ENCODE measurements at places on chromosomes 6 and 20. TPM values are rescaled to one million over a fixed set of nuclear protein-coding genes. Genes with fewer than 3 reads are reported as not detected.

DNA sequence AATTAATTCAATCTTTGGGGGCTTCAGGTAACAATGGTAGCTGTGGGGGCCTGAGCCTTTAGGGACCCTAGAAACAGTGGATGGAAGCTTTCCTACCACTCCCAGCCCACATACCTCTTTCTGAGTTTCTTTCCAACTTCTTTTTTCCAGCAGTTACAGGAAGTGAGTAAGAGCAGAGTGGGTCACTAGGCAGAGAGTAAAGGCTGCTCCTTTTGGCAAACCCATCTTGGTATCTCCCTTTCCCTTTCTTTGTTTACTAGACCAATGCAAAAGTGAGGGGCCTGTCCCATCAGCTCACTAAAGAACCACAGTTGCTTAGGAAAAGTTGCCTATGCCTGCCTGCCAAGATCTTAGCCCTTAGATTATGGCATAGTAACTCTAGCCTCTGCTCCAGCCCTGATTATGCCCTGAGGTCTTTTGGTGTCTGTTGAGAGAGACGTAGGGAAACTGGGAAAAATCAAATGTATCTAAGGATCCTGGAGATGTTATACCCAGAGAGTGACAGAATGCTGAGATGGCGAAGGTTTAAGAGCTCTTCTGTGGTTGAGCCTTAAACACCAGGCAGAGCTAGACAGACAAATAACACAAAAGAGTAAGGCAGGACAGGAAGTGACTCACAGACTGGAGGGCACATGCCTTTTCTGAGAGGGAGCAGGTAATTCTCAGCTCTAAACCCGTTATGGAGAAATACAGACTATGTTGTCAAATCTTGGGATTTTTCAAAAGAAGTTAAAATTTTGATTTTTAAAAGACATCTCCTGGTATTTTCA is 31.3 kb downstream of the TRMT6 start:
- peaks cover 30% of the 10 kb centered on the region for H3K27me3 ChIP-seq
- H3K36me3 ChIP-seq: no peaks in the 10 kb centered on the region
- DNase-seq: no peak
- H3K4me3 ChIP-seq: no peak overlapping the region

DNA sequence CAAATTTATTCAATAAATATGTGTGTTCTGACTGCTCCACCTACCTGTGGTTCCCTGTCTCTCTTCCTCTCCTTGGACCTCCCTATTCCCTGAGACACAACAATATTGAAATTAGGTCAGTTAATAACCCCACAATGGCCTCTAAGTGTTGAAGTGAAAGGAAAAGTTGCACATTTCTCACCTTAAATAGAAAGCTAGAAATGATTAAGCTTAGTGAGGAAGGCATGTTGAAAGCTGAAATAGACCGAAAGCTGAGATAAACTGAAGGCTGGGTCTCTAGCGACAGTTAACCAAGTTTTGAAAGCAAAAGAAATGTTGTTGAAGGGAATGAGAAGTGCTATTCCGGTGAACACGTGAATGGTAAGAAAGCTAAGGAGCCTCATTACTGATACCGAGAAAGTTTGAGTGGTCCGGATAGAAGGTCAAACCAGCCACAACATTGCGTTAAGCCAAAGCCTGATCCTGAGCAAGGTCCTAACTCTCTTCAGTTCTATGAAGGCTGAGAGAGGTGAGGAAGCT is 34.1 kb downstream of the UST start:
- no peaks in the 10 kb centered on the region for H3K36me3 ChIP-seq
- peaks cover 6% of the 10 kb centered on the region for H3K4me1 ChIP-seq
- H3K4me3 ChIP-seq: no peak overlapping the region
- no peak overlapping the region for H3K27ac ChIP-seq
- no peak for DNase-seq

GRCh38 chr6:73631849-73632248 is 21.9 kb downstream of the SLC17A5 start:
- H3K27me3 ChIP-seq: no peaks in the 10 kb centered on the region
- H3K4me3 ChIP-seq: no peak overlapping the region
- no peak overlapping the region for H3K27ac ChIP-seq
- peaks cover 17% of the 10 kb centered on the region for H3K36me3 ChIP-seq
- H3K4me1 ChIP-seq: peaks cover 5% of the 10 kb centered on the region

DNA sequence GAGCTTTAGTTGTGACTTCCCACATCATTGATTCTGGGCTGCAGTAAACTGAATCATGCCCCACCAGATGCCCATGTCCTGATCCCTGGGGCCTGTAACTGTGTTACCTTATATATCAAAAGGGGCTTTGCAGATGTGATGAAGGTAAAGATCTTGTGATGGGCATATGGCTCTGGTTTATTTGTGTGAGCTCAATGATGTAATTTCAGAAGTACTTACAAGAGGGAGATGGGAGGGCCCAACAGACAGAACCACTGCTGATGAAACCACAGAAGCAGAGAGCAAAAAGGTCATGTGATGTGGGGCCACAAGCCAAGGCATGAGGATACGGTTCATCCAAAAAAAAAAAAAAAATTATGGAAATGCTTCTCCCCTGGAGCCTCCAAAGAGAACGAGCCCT is 118.7 kb downstream of the TOX2 start:
- no peak for DNase-seq
- peaks cover 60% of the 10 kb centered on the region for H3K4me1 ChIP-seq
- H3K27me3 ChIP-seq: peaks cover 43% of the 10 kb centered on the region
- H3K36me3 ChIP-seq: peaks cover 12% of the 10 kb centered on the region

DNA sequence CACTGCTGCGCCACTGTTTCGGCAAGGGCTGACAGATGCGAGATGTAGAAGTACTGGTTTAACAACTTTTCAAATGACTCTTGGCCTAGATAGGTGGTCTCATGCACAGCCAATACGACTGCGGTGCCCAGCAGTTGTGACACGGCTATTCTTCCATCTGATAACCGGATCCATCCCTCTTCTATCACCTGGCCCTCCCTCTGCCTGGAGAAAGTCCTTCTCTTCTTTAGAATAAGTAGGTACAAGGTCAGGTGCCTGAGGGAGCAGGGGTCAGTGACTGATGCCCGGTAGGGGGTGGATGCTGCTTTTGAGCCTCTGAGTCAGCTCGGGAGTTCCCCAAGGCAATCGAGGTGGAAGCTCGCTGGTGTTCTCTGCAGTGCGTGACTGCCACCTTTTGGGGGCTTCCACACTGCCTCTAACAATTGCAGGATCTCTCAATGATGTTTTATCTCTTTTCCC is 166.8 kb upstream of the GRIK2 start:
- H3K36me3 ChIP-seq: no peaks in the 10 kb centered on the region
- H3K4me1 ChIP-seq: no peaks in the 10 kb centered on the region
- H3K4me3 ChIP-seq: no peak overlapping the region
- no peaks in the 10 kb centered on the region for H3K27me3 ChIP-seq
- no peak overlapping the region for H3K27ac ChIP-seq

DNA sequence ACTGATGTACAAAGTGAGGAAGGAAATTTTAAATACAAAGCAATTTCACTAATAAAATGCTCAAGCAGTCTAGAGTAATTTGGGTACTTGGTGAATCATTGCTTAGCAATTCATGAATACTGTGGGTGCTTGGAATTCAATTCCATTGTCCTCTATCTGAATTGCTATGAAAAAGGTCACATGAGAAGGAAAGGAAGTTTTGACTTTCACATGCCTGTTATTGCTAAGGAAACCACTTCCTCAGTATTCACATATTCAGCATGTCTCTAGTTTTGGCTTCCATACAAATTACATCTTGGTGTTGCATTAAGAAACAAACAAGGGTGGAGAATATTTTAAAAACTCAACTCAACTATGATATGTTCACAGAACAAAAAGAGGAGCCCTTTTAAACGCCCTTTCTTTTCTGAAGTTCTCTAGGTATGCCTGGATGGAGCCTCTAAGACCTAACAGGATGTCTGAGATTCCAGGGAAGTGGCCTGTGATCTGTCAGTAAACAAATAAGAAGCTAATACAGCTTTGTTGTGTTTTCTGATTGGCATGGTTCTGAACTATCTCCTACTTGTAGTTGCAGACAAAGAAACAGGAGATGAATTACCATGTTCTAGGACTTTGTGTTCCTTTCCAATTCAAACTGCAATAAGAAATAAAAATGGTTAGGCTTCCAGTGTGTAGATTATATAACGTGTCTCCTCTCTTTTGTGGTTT is 190.4 kb downstream of the OGFRL1 start:
- H3K4me3 ChIP-seq: no peak overlapping the region
- peaks cover 2% of the 10 kb centered on the region for H3K4me1 ChIP-seq
- peaks cover 4% of the 10 kb centered on the region for H3K27me3 ChIP-seq
- H3K27ac ChIP-seq: no peak overlapping the region

GRCh38 chr6:227812-228338 is 64.4 kb upstream of the DUSP22 start:
- H3K27ac ChIP-seq: no peak overlapping the region
- H3K4me3 ChIP-seq: no peak overlapping the region
- DNase-seq: no peak
- H3K36me3 ChIP-seq: peaks cover 6% of the 10 kb centered on the region
- no peaks in the 10 kb centered on the region for H3K27me3 ChIP-seq
- H3K4me1 ChIP-seq: peaks cover 28% of the 10 kb centered on the region

- H3K36me3 ChIP-seq: peaks cover 5% of the 10 kb centered on the region
- H3K27ac ChIP-seq: peak overlapping the region; percentile 95
- H3K27me3 ChIP-seq: peaks cover 4% of the 10 kb centered on the region
- H3K4me1 ChIP-seq: peaks cover 25% of the 10 kb centered on the region
Measured at GRCh38 chr20:347640-348484, 951 bp downstream of the NRSN2 start.

GRCh38 chr6:52500238-52501129 is 76.4 kb downstream of the TRAM2 start:
- no peak overlapping the region for H3K4me3 ChIP-seq
- no peak overlapping the region for H3K27ac ChIP-seq
- no peaks in the 10 kb centered on the region for H3K4me1 ChIP-seq
- no peaks in the 10 kb centered on the region for H3K36me3 ChIP-seq
- H3K27me3 ChIP-seq: no peaks in the 10 kb centered on the region

DNA sequence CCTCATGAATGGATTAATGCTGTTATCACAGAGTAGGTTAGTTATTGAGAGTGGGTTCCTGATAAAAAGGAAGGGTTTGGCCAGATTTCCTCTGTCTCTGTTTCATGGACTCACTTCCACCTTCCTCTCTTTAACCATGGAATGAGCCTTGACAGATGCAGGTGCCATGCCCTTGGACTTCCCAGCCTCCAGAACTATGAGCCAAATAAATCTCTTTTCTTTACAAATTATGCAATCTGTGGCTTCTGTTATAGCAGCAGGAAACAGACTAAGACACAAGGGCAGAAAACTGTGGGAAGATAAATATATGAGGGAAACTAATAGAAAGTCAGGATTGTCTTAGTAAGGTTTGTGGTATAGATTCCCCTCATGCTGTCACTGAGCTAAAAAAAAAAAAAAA is 106.5 kb downstream of the QRSL1 start:
- no peak overlapping the region for H3K4me3 ChIP-seq
- no peaks in the 10 kb centered on the region for H3K4me1 ChIP-seq
- peaks cover 19% of the 10 kb centered on the region for H3K27me3 ChIP-seq
- H3K36me3 ChIP-seq: no peaks in the 10 kb centered on the region
- no peak overlapping the region for H3K27ac ChIP-seq

The GATA5 gene
- not detected for total RNA-seq

The CYP21A2 gene
- total RNA-seq: 0.43 TPM

The SEMG1 gene
- total RNA-seq: not detected

Data from activated naive CD8-positive, alpha-beta T cell treated with anti-CD3 and anti-CD28 coated beads, Interleukin-2, amount 10 ng/mL, durations not matched to agents 7 days and 5 days (primary cell).